Stimulated activated CD8-positive, alpha-beta memory T cell treated with anti-CD3 and anti-CD28 coated beads, Interleukin-15, amount 100 ng/mL, for 24 hours (primary cell): ENCODE measurements at places on chromosomes 12 and 14.

DNA sequence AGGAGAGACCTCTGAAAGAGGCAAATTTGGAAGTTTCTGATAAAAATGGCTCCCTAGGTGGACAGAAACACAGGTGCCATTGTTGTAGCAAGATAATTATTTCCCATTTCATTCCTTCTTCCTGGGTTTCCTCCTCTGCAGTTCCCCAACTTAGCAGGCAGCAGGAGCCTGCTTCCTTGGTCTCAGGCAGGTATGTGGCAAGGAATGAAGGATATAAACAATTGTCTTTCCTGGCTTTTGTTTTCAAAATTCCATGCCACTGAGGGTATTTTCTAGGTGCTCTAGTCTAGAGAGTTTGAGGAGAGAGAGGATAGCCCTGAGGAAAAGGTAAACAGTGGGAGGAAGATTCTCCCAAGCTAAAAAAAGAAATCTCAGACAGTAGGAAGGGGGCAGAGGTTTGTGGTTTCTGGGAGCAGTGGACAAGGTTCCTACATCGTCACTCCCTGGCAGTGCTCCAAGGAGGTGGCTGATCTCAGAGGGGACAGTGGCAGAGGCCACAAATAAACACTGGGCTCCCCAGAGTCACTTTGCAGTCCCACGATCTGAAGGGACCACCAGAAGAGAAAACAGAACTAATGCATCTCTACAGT lies 82.6 kb upstream of the IGF1 start:
- DNase-seq: no peak

DNA sequence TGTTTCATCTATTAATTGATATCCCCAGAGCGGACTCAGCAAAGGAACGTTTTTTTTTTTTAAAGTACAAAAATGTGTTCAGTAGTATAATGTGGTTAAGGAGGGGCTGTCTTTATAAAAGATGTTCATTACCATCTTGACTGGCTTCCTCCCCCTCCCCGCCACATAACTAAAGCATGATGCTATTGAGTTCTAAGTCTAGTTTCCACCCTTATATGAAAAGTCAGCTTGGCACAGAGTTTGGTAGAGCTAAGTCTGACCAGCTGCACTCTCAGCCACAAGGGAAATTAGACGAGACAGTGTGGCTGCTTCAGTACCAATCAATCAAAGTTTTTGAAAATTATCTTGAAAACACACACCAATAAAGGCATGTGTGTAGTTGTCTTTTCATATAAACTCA lies 1.9 kb upstream of the MYBPC1 start:
- no peak for DNase-seq

- DNase-seq: no peak
Measured at GRCh38 chr14:58555647-58556046, 82.1 kb upstream of the DACT1 start.

DNA sequence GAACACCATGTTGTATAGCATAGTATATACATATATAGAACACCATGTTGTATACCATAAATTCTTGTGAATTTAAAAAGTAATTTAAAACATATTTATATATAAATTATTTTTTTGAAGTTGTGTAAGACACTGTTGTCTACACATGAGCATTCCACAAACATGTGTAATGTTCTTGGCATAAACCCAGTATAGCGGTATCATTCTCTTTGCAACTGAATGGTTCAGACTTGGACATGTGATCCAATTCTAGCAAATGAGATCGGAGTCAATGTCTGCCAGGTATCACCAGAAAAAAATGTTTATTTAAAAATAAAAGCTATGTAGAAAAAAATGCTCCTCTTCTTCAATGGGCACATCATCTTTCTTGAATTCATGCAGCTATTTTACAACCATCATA lies 33.9 kb downstream of the CEP290 start:
- DNase-seq: no peak

DNA sequence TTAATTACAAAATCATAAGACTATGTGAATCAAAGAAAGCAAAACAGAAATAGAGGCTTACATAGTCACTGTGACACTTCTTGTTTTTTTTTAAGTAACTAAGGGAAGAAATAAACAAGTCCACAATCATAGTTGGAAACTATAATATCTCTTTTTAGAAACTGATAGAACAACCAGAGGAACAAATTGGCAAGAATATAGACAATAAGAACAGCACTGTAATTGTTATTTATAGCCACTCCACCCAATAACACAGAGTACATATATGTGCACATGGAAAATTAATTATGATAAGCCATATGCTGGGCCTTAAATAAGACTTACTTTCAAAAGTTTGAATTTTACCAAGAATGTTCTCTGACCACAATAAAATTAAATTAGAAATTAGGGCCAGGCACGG lies 101.1 kb downstream of the PLEKHG7 start:
- no peak for DNase-seq

DNA sequence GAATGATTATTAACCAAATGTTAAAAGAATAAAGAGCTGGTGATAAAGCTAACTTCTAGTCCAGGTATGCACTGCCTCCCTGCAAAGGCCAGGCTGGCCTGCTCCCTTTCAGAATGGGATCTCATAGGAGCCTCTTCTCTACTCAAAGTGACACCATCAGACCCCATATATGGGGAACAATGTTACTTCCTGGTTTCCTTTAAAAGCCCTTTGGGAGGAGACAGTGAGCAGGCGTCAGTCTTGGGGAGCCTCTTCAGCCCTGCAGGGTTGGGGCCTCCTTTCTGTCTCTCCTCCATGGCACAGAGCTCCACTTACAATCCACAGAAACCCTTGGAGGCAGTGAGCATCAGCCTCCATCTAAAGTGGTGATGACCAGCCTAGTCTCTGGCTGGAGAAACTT lies 17.3 kb upstream of the GPRC5A start:
- DNase-seq: no peak

GRCh38 chr12:6532927-6533652 lies 1.2 kb upstream of the GAPDH start:
- no peak for DNase-seq

- no peak for DNase-seq
Measured at GRCh38 chr12:1807087-1807860, 13.1 kb upstream of the LRTM2 start.

- no peak for DNase-seq
Measured at GRCh38 chr14:103576371-103577024, 13.7 kb downstream of the COA8 start.

- DNase-seq: no peak
Measured at GRCh38 chr14:52279408-52279807, 11.9 kb downstream of the PTGDR start.

- DNase-seq: no peak
Measured at GRCh38 chr14:55085060-55085660, 33.7 kb downstream of the MAPK1IP1L start.

DNA sequence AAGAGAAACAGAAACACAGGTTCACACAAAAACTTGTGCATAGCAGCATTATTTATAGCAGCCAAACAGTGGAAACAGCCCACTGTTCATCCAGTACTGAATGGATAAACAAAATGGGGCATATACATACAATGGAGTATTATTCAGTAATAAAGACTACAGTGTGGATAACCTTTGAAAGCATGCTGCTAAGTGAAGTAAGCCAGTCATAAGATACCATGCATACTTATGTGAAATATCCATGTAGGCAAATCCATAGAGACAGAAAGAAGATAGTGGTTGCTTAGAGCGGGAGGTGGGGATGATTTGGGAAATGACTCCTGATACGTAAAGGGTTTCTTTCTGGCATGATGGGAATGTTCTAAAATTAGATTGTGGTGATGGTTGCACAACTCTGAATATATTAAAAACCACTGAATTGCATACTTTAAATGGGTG lies 99.4 kb downstream of the CRADD start:
- DNase-seq: no peak

DNA sequence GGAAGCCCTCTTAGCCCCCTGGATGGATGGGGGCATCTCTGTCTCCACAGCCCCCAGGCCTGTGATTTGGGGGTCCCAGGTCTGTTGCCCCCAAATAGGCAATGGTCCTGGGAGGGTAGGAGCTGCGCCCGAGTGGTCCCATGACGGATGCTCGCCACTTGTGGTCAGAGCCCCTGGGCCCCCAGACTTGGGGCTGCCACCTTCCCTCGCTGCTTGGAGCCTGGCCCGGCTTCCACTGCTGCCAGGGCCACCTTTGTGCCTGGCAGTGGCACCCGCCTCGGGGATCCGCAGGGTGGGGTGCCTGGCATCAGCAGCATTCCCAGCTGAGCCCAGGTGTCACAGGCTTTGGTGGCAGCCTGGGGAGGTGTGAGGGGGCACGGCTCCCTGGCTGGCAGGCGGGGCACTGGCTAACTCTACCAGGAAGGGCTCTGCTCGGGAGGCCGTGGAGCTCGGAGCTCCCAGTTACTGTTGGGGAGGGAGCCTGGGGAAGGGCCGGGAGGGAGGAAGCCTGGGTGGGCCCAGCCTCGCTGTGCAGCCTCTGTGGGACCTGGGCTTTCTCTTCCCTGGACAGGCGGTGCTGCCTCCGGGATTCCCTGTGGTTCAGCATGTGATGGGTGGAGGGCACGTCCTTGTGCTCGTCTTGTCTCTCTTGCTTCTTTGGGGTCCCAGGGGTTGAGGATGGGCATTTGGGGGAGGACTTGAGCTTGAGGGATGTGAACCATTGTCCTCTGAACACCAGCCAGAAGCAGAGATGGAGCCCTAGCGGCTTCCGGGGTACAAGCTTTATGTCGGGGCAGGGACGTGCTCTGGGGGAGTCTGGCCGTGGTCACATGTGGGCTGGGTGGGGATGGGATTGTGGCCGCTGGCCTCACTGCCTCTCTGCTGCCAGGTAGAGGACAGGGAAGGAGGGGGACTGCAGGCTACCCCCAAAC lies 5.4 kb downstream of the KIF26A start:
- DNase-seq: no peak

DNA sequence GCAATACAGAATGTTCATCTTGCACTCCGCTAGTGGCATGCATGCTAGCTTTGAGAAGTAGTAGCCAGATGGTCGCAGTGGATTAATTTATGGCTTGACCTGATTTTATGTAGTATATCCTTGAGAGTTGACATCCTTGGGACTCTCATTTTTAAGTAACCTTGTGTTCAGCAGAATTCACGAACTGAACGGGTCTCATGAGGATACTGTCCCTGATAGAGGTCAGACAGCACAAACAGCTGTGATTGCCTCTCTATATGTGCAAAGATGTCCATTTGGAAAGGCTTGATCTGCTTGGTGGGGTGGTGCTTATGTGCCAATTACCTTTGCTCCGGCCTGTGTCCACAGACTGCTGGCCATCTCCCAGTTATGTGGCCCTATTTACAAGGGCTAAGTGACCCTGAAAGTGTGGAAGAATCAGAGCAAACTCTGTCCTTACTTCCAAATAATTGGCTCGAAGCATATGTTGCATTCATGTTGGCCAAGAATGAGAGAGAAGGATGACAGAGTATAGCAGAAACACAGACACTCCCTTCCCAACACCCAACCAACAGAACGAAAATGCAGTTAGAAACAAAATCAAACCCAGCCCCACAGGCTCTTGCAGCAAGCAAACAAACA lies 167.1 kb downstream of the CRADD start:
- DNase-seq: no peak

- DNase-seq: no peak
Measured at GRCh38 chr12:68918960-68919359, 14.0 kb downstream of the CPM start.

DNA sequence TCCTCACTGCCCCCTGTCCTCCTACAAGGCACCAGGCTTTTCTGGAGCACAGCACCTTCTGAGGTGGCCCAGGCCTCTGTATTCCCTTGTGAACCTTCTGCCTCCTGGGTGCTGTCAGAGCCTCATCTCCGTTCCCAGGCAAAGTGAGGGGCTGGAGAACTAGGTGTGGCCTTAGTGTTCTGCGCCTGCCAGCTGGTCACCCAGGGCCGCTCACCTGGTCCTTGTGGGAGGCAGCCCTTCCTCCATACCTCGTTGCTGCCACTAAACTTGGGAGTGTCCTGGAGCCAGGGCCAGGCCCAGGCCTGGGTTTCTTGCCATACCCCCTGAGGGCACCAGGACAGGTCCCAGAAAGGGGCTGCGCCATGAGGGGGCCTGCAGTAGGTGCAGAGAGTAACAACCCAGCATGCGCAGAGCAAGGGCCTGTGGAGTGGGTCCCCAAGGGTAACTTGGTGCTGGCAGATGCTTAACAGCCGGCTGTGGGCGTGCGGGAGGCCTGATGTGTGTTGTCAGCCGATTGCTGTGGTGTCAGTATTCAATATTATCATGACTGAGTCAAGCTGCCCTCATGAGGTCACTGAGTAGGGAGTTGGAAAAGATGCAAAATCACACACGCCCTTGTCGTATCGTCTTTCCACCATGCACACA lies 17.1 kb downstream of the OTUB2 start:
- DNase-seq: no peak

GRCh38 chr14:54025661-54026060 lies 69.0 kb upstream of the BMP4 start:
- no peak for DNase-seq

DNA sequence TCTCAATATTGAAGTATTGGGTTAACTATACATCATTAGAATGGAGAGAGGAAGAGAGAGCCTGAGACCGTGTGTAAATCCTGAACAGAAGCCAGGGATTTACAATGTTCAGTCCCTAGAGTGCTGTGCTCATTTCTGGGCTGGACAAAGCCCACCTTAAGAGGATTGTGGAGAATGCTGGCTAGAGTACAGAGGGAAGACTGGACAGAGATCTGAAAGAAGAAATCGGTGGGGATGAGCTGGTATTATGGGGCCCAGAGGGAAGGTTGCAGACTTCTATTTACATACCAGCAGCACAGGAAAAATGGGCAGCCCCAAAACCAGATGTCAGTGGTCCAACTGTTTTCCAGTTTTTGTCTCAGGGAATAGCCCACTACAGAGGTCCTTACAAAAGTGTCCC lies 42.3 kb downstream of the RTN1 start:
- no peak for DNase-seq

- DNase-seq: no peak
Measured at GRCh38 chr12:61452076-61452475, 808.1 kb upstream of the USP15 start.

DNA sequence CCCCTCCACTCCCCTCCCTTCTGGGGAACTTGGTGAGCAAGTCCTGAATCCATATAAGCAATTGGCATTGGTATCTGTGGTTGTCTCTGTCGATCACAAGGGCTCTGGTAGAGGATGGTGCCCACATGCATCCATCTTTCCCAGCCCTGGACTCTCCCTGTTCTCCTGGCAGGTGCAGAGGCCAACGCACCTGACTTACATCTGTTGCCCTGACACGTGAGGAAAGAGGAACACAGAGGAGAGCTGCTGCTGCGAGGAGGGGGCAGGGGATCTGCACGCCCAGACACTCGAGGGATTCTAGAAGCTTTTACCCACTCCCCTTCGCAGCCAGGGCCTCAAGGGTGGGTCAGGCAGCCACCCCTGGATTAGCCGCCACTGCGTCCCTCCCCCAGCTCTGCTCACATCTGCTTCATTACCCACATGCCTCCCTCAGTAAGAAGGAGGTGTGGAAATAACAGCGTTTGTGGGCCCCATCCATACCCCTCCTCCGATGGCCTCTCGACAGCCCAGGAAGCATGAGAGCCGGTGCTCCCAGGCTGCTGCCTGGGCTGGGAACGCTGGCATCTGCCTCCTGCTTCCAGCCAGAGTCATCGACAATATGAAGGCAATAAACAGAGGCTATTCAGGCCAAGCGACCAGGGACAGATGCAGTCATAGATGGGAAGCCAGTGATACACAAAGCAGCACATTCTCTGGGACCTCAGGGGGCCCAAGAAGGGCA lies 56.5 kb downstream of the KDM2B start:
- no peak for DNase-seq

GRCh38 chr12:92539976-92540781 lies 162.6 kb upstream of the PLEKHG7 start:
- no peak for DNase-seq

GRCh38 chr12:112179341-112179740 lies 54.0 kb downstream of the TRAFD1 start:
- no peak for DNase-seq
